ENCODE measurements at places on chromosomes 16 and 17. TPM values are rescaled to one million over a fixed set of nuclear protein-coding genes. Genes with fewer than 3 reads are reported as not detected.

DNA sequence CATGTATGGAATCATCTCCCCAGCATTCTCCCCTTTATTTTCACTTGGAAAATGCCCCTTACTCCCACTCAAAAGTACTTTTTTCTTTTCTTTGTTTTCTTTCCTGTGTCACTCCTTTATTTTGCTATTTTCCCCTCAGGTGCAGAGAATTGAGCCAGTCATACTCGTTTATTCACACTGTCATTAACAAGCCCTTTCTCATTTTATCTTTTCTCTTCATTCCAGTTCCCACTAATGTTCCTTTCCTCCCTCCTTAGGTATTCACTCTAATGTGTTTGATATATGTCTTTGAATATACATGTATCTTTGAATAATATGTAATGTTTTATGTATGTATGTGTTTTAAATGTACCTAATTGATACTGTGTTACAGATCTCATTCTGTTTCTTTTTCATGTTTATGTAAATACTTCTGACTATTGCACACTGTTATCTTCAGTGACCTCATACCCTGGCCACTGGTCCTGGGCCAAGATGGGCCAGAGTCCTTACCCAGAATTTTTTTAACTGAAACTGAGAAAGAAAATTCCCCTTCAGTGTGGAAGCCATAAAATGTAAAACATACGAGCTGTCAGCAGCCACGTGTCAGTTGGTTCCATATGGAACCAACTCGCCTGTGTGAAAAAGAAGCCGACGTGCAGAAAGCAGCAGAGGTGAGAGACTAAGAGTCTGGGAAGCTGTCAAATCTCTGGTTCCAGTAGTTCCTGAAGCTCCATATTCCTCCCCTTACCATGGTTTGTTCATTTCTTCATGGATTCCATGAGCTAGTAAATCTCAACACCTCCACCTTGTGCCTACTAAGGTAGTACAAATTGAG lies 5.8 kb downstream of the SRR start:
- DNase-seq, result no peak

GRCh38 chr17:78360371-78361224 lies 721 bp upstream of the SOCS3 start:
- DNase-seq, result peak; percentile 97

- DNase-seq, result no peak
Measured at GRCh38 chr17:57726213-57726790, 18.8 kb downstream of the CCDC182 start.

DNA sequence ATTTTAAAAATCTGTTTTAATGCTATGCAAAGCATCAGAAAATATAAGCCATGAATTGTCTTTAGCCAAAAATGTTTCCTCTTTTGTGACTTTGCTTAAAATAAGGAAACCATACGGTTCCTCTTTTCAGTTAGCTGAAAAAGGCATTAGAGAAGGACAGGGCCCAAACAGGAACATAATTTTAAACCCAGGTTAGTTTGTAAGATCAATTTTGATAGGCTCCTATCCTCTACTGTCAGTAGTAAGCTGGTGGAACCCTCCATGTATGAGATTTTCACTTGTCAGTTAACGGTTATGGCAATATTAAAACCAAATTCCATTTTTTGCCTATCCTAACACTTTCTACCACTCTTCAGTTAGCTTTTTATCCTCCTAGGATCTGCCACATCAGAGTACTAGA lies 4.3 kb downstream of the EVI2B start:
- DNase-seq, result no peak

DNA sequence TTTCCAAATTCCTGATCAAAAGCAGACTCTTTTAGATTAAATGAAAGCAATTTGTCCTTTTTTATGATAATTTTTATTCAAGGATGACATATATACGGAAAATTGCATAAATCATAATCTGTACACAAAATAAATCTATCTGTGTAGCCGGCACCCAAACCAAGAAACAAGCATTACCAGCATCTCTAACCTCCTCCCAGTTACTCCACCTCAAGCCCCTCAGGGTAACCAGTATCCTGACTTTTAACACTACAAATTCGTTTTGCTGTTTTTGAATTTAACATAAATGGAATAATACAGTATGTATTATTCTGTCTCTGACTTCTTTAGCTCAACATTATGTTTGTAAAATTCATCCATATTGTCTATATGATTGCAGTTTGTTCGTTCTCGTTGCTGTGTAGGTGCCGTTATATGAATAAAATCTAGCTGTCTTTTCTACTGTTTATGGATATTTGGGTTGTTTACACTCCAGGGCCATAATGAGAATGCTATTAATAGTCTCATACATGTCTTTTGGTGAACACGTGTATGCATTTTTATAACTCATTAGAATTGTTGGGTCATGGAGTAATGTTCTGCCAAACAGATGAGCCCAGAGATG lies 1.0 kb downstream of the TEKT1 start:
- DNase-seq, result no peak

- no peak for DNase-seq
Measured at GRCh38 chr16:73060892-73061490, 13.1 kb upstream of the ZFHX3 start.

- DNase-seq, result no peak
Measured at GRCh38 chr17:31092475-31093064, 2.2 kb upstream of the NF1 start.

Gene FOXL1
- polyA plus RNA-seq, result 2.8 TPM

DNA sequence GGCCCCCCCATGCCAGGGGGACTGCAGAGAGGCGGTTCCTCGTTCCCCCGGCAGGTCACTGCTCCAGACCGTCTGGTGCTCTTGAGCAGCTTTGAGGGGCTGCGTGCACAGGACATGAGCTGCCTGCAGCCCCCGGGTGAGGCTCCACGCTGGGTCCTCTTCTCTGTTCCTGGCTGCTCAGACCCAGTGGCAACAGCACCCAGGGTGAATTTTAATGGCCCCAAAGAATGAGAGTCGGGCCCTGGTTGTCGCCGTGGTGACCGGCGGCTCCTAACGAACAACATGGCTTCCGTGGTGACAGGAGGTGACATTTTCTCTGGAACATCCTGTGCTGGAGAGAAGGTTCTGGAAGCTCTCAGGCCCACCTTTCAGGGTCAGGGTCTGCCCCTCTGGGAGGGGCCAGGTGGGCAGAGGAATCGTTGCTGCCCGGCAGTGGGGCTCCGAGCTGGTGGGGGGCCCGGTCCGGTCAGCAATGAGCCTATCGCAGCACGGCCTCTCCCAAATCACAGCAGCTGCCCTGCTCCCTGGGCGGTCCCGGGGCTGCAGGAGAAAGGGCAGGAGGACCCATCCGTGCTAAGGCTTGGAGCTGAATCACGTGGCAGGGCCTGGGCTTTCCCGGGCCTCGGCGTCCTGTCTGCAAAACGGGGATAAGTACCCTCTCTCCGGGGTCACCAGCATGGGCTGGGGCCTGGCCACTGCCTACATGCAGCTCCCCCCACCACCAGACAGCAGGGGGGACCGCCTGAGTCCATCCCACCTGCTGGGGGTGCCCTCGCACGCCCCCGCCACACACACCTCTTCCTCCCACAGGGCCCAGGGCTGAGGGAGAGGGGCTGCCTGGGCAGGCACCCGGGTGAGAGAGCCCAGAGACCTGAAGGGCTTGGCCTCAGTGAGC lies 3.4 kb upstream of the C1QTNF8 start:
- no peak for DNase-seq

Gene CDH11
- polyA plus RNA-seq, result 269 TPM

Gene METRN
- 52.4 TPM for polyA plus RNA-seq

- DNase-seq, result no peak
Measured at GRCh38 chr16:29644338-29644857, 18.6 kb upstream of the SPN start.

Gene VTN
- polyA plus RNA-seq, result 1.6 TPM

Gene RGS11
- 10.0 TPM for polyA plus RNA-seq

- DNase-seq, result no peak
Measured at GRCh38 chr16:79264237-79265109, 336.1 kb downstream of the MAF start.

Gene MFAP4
- polyA plus RNA-seq, result 120 TPM

DNA sequence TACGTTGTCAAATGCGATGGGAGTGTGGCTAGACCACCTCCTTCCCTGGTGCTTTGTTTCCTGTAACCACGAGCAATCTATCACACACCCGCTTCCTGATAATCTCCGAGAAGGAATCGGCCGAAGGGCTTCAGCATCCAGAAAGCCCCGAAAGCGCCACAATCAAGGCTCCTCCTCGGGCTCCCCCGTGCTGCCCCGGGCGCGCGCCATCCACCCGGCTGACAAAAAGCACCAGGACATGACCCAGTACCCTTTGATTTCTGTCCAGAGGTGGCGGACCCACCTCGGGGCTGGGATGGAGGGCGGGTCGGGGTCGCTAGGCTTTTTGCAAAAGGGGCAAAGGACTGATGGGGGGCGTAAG lies 743 bp upstream of the ARMC7 start:
- DNase-seq, result peak; percentile 67

DNA sequence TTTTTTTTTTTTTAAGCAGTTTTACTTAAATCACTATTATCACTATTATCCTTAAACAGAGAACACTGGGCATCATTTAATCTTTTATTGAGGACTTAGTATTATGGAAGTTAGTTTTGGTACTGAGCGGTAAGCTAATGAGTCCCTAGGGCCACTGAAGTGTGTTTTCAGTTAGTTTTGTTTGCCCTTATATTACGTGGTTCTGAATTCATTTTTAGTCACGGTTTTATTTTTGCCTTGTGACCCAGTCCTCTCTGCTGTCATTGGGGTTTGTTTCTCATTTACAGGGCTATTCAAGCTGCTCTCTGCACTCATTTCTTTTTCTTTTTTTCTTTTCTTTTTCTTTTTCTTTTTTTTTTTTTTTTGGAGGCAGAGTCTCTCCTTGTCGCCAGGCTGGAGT lies 17.3 kb downstream of the RABEP1 start:
- DNase-seq, result no peak

DNA sequence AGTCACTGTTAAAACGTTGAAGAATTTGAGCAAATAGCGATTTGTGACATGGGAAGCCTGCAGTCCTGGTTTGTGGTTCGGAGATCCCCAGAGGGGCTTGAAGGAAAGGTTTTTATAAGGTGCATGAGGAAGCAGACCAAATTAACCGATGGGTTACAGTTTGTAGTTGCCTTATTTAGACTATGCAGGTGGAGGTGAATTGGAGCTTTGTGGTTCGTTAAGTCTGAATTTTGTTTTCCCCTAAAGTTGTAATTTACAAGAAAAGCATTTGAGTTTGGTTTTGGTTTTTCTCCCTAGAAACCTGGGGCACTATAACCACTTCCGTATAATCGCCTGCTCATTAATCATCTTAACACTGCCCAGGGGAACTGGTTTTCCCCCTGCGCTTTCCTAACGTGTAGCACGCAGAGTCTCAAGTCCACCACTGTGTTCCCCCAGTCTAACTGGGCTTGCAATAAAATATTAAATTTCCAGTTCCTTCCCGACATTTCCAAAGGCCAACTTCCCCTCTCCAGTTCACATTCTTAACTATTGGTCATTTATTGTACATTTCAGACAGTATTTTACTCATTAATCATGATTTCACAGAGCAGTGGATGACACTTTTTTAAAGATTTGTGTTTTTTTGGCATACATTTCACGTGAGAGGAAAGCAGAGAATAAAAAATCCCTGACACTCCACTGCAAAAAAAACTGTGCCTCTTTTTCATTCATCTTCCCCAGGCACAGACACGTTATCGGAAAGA lies 932 bp downstream of the ZNF267 start:
- peak; percentile 38 for DNase-seq

Gene TEKT5
- polyA plus RNA-seq, result not detected

DNA sequence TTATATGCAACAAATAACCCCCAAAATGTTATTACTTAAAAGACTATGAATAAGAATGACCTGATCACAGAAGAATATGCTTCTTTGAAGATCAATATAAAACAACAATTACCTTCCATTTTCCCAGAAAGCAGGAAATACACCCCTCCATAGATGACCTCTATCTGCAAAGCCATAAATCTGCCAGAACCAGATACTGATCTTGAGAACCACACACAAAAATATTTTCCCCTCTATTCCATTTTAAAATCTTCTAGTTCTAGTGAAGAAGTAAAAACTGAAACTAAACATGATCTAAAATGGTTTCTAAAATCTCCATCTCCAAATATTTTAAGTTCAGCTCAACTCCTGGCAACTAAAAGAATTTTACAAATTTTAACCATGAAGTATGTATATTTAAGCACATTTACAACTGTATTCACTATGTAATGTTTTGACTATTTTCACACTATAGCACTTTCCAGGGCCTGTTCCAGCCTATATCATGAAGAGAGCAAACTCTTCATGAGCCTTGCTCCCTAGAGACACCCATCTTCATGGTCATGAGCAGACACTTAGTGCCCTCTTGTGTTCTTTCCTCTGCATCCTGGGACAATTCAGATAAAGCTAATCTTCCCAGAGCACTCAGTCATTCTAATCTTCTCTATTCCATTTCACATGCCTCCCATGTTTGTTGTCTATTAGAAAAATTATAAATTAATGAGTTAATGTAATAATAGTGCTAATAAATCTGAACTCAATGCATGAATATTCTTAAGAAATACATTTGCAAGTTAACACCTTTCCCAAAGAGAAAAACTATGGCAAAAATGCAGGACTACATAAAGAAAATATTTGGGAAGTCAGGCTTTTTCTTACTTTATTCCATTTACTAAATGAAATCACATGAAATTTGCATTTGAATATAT lies 87.0 kb downstream of the HELZ start:
- DNase-seq, result peak; percentile 75

Gene CACNG1
- not detected for polyA plus RNA-seq

DNA sequence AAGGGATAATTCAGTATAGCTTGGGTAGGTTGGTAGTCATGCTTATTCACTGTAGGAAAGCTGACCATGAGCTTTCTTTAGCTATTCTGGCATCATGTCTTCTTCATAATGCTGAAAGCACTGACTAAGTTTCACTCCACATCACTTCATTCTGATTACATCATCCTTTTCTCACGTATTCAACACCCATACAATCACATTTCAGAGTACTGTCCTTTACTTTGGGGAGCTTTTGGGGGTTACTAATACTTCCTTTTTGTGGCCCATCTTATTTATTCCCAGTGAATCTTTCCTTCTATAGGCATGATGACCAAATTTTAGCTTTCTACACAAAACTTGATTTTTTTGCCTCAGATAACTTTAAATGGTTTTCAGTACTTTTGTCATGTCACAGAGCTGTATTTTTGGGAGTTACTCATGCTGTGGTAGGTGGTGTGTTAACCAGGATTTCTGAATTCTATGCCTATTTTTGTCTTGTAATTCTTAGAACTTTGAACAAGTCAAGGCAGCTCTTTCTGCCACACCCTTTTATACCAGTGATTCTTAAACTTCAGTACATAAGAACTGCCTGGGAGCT lies 23.5 kb downstream of the TADA2A start:
- no peak for DNase-seq

GRCh38 chr16:57178196-57178595 lies 7.6 kb downstream of the PSME3IP1 start:
- no peak for DNase-seq

- peak; percentile 70 for DNase-seq
Measured at GRCh38 chr16:5490499-5490898, 392.9 kb upstream of the EEF2KMT start.

GRCh38 chr17:66753126-66753920 lies 81.6 kb upstream of the CACNG5 start:
- DNase-seq, result no peak

DNA sequence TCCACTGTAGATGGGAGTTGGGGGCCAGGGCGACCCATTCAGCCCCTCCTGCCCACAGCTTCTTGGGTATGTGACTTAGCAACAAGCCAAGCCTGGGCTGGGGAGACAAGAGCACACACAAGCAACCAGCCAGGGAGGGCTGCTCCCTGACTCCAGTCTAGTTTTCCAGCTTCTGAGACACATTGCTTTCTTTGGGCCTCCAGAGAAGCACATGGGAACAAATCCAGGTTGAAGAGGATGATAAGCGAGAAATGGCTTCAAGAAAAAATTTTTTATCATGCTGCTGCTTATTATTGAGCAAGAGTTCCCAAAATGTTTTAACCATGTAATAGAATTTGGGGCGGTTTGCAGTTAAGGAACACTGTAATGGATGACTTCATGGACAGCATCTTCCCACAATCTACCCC lies 173.7 kb downstream of the SOX9 start:
- no peak for DNase-seq

Data from SK-N-SH (cell line).